ENCODE measurements at places on chromosomes 16 and 17.

- DNase-seq: no peak
Measured at GRCh38 chr17:32944248-32945020, 16.5 kb downstream of the TMEM98 start.

- no peak for DNase-seq
Measured at GRCh38 chr17:28575126-28575795, 1.4 kb downstream of the ALDOC start.

DNA sequence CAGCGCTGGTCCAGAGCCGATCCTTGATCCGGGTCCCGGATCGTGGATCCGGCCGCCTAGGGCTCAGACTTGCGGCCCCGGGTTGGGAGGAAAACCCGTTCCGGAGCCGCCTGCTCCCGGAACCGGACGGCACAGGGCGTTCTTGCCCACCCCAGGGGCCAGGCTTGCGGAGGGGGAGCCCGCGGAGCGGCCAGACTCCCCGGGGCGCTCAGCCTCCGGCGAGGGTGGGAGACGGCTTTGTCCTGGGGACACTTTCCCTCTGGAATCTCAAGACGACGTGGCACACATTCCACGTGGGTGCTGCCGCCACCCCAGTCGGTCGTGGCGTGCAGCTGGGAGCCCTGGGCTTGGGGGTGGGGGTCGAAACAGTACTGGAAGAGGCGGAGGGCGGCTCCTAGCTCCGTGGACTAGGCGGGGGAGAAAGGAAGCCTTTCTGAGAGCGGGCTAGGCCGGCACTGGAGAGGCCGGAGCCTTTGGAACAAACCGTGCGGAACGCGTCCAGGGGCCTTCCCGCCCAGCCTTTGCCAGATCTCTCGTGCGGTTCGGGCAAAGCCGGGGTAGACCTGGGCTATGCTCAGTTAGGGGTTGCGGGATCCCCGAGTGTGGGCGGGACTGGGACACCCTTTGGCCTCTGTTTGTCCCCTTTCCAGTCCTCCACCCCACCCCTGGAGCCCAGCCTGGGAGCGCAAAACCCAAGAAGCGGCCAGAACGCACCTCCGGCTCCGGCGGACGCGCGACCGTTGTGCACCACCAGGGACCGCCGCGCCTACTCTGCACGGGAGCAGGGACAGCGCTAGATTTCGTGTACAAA lies 26.5 kb downstream of the SREBF1 start:
- DNase-seq: no peak

DNA sequence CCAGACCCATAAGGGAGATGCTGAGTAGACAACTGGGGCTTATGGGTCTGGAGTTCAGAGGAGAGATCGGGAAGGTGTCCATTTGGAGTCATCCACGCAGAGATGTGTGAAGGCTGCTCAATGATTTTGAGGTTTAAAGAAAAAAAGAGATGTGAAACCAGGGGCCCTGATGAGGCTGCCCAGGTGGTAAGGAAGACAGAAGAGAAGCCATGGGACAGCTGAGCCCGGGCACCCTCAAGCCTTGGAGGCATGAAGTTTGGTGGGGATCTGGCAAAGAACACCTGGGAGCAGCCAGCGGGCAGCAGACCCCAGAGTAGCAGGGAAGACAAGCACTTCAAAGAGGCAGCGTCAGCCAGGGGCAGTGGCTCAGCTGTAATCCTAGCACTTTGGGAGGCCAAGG lies 20.8 kb upstream of the MYO15B start:
- no peak for DNase-seq

GRCh38 chr16:19238406-19238805 lies 47.1 kb upstream of the CLEC19A start:
- DNase-seq: no peak

- DNase-seq: no peak
Measured at GRCh38 chr16:22428654-22429053, 54.2 kb upstream of the CDR2 start.

DNA sequence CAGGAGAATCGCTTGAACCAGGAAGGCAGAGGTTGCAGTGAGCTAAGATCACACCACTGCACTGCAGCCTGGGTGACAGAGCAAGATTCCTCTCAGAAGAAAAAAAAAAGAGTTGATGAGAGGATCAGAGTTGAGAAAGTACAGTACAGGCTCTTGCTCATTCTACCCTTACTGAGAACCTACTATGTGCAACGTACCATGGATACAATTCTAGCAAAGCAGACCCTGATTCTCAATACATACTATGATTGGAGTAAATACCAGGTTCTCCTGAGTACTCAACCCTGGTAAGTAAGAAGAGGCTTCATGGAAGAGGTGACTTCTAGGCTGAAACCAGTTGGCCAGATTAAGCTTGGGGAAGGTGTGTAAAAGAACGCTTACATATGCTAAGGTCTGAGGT lies 1.2 kb downstream of the RFFL start:
- DNase-seq: no peak

GRCh38 chr17:45241328-45242028 lies 19.8 kb downstream of the FMNL1 start:
- no peak for DNase-seq

GRCh38 chr17:21295036-21295952 lies 10.8 kb downstream of the MAP2K3 start:
- no peak for DNase-seq

- DNase-seq: no peak
Measured at GRCh38 chr16:2284797-2285576, 17.1 kb upstream of the RNPS1 start.

GRCh38 chr16:79165079-79165478 lies 435.5 kb downstream of the MAF start:
- DNase-seq: no peak

DNA sequence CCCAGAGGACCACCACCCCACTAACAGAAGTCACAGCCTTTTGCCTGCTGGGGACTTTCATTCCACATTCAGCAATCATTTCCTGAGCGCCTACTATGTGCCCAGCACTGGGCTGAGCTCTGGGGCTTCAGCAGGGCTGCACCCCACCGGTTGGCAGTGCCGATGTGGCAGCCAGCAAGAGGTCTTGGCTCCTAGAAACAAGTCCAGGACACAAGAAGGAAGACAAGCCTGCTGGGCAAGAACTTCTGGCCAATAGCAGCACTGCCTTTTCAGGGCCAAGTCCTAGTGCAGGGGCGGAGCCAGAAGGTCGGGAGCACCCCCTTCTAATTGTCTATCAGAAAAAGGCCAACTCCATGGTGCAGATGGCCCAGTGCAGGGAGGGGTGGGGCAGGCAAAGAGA lies 13.0 kb upstream of the HOXB9 start:
- no peak for DNase-seq

GRCh38 chr17:81295676-81296381 lies 722 bp upstream of the SLC38A10 start:
- DNase-seq: peak; percentile 47

GRCh38 chr17:17576772-17577234 lies 14.7 kb downstream of the PEMT start:
- no peak for DNase-seq

DNA sequence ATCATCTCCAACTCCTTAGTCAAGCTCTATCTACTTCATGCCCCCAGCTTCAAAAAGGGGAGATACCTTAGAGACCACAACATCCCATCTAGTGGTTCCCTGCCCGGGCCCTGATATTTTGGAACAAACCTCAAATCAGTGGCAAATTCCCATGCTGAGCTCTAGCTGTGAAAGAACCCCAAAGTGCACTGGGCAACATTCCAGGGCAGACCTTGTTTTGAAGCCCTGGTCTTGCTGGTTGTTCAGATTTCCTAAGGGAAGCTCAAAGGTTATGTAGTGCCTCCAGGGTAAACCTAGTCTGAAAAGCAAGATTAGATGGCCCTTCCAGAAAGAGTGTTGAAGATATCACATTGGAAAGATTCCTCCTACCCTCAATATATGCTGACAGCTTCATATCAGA lies 16.3 kb downstream of the FAM117A start:
- DNase-seq: no peak

Data from activated effector memory CD4-positive, alpha-beta T cell treated with Interleukin-2 at 50 U/mL for 16 hours (primary cell).